ENCODE measurements at places on chromosomes 2 and 18.

DNA sequence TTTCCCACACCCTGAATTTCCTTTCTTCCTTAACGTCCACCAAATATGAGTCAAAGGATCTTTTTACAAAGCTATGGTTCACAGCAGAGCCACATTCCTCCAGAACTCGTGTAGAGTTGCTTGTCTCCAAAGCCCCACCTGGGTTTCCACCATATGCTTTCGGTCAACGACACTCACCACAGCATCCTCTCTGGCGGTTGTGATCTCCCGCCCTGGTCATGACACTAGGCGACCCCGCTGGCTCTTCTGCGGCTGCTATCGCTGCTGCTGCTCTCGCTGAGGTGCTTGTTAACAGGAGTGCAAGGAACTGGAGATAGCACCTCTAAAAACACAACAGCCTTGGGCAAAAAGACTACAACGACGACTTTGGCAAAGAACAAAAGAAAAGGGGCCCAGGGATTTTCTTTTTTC is 340 bp downstream of the SLC40A1 start:
- peak; percentile 40 for DNase-seq

DNA sequence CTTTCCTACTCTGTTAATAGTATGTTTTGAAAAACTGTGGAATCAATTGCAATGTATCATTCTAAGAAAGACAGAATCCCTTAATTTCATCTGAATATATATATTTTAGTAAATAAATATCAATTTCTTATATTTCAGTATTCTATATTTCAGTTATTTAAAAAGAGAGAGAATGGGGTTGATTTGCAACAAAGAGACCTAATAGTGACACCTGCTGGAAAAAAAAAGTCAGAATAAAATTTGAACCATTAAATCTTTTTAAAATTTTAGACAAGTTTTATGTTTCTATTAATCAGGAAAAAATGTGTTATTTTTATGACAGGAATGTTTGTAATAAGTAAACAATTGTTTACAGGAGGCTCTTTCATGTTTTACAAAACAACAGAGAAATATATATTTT is 20.7 kb upstream of the CCNT2 start:
- no peak for DNase-seq

DNA sequence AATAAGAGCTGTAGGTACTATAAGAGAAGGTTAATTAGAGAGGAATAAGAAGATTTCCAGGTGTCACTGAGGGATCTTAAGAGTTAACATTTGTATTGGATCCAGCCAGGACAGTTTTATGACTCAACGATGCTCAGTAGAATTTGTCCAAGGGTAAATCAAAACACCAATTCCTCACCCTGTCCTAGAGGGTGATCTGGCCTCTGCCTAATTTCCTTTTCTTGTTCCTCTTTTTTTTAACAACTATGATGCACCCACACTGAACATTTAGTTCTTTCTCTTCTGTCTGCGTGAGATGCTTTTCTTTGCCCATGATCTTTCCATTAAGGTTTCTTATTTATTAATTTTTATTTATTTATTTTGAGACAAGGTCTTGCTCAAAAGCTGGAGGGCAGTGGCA is 92.0 kb downstream of the PMS1 start:
- DNase-seq, result no peak

DNA sequence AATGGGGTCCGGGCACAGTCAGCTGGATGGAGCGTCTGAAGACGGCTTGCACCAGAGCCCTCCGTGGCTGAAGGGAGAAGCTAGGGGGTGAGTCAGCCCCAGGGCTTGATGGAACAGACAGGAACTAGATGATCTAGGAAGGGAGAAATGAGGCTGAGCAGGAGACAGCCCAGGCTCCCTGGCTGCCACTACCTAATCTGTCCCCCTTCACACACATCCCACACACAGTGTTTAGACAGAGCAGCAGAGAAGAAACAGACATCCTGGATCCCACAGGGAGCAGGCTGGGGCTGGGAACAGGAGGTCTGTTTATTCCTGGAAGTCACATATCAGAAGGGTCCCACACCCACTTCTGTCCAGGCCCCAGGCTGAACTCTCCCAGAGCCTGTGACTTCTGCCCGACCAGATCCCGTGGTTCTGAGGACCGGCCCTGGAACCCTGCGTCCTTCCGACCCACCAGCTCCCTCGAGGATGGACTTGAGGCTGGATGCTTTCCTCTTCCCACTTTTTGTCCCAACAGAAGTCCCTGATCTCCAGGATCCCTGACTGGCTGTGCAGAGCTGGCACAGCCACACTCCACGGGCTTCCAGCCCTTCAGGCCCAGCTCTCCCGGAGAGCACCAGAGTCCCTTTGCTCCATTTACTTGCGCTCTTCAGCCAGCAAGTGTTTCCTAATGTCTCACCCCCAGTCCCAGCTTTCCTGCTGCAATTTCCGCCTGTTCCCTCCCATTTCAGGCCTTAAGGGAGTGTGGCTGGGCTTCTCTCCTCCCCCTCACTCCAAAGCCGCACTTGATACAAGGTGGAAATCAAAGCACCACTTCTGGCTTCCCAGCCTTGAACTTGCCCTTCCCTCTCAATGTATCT is 1.5 kb upstream of the GPBAR1 start:
- no peak for DNase-seq

GRCh38 chr18:23918395-23919032 is 96.0 kb upstream of the TTC39C start:
- DNase-seq, result peak; percentile 91

DNA sequence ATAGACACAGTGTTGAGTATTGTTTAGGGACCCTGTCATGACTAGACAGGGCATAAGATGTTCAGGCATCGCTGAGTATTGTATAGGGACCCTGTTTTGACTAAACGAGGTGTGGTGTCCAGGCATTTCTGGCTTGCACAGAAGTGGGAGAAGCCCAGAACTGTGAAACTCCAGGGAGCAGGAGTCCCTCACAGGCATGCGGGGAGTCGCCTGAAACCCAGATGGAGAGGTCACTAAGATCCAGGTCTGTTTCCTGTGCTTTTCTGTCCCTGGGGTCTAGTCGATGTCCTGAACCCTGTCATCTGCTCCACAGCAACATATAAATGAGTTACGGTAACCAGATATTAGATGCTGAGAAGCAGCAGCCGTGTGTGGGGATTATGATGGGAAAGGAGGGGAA is 469.0 kb upstream of the SALL3 start:
- no peak for DNase-seq

DNA sequence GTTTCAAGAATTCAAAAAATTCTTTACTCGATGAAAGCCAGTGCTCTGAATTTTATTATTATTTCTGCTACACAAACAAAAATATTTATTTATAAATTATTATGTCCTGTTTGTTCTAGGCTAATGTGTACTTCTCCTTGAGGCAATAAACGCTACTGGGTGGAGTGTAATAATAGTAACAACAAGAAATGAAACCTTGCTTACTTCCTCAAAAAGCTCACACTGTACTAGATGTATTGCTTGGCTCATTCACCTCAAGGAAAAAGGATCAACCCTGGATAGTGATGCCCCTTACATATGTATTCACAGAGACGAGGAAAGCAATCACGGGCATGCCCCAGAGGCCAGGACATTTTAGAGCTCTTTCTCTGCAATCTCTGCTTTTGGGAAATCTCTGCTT is 685.6 kb upstream of the NXPH2 start:
- no peak for DNase-seq

- DNase-seq, result no peak
These were observed 24.6 kb downstream of the EML4 start for GRCh38 chr2:42193722-42194187.

DNA sequence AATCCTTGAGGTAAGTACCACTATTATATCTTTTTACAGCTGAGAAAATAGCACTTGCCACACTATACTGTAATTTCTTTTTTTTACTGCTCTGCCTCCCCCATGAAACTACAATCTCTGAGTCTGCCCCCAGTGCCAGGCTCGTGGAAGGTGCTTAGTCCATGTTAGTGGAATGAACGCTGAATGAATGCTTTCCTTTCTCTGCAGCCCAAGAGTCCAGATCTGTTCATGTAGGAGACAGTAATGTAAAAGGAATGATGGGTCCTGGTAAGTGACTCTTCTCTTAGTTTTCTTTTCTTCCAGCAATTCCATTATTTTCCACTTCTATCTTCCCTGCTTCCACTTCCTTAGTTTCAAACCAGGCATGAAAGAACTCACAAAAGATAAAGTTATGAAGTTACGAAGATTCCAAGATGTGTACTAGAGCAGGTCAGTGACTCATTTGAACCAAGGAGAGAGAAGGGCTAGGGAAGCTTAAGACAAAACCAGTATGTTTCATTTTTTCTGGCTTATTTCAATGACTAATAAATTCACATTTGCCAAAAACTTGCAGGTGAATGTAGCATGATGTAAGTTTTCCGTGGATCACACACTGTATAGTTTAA is 46.0 kb downstream of the ARHGEF33 start:
- DNase-seq, result no peak

GRCh38 chr2:7748717-7749415 is 831.7 kb downstream of the RNF144A start:
- DNase-seq, result no peak

DNA sequence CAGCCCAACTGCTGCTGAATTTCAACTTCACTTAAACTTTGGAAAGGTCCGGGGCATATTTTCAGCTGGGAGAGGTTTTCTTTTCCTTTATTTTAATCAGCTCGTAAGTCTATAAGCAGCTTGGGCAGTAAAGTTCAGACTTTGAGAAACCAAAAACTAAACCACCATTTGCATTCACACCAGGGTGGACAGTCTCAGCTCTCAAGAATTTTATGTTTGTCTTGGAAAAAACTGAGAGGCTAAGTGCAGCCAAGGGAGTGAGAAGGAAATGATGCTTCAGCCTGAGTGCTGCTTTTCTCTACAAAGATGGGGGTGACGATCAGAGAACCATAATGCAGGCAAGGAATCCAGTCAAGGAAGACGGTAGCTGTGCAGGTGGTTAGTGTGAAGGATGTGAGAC is 30.2 kb downstream of the MCFD2 start:
- no peak for DNase-seq

GRCh38 chr2:60662781-60663180 is 93.3 kb upstream of the PAPOLG start:
- no peak for DNase-seq

GRCh38 chr2:232512602-232513001 is 7.6 kb upstream of the PRSS56 start:
- DNase-seq, result no peak

GRCh38 chr18:53946594-53946993 is 277.9 kb downstream of the MBD2 start:
- no peak for DNase-seq

DNA sequence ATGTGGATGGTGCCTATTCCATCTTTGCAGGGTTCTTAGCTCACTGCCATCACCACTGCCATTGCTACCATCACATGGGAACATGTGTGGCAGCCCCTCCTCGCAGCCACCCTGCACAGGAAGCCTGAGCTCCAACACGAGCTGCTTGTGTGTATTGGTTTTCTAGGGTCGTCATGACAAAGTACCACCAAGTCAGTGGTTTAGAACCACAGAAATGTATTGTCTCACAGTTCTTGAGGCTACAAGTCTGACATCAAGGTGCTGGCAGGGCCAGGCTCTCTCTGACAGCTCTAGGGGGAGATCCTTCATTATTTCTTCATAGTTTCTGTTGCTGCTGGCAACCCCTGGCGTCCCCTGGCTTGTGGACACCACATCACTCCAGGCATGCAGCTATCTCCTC is 10.3 kb upstream of the IL1R2 start:
- DNase-seq, result no peak

DNA sequence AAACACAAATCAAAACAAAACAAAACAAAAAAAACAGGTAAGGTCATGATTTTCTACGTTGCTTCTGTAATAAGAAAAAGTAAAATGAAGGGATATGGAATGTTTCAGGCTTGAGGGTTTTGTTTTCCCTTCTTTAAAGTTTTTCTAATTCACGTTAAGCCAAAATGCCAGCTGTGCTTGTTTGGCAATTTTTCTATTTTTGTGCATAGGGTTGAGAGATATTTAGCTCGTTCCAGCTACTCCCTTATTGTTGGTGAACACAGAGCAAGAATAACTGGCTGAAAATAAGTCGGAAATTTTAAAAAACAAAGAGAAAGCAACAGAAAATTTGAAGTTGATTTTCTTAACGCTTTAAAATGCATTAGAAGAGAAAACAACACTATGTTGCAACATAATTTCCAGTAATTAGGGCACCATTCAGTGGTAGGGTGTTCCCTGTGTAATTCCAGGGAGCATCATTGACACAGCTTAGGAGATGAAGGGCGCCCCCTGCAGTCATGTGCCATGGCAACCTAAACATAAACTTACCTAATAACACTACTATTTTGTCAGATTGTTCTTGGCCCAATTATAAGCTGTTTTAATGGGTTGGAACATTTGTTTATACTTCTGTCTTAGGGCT is 99.5 kb downstream of the DTNA start:
- DNase-seq, result peak; percentile 32

DNA sequence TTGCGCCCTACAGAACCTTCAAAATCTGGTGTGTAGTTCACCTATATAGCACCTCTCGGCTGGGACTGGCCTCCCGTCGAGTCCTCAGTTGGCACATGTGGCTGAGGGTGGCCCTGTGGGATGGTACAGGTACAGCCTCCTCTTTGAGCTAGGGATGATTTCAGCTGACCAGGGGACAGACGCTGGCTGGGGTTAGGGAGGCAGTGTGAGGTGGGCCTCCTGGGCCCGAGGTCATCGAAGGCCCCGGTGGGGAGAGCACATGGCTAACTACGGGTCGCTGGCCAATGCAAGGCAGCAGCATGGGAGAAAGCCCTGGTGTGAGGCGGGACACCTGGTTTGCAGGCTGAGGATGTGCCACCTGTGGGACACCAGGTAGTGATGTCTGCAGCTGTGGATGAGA is 304.8 kb downstream of the GBX2 start:
- no peak for DNase-seq

DNA sequence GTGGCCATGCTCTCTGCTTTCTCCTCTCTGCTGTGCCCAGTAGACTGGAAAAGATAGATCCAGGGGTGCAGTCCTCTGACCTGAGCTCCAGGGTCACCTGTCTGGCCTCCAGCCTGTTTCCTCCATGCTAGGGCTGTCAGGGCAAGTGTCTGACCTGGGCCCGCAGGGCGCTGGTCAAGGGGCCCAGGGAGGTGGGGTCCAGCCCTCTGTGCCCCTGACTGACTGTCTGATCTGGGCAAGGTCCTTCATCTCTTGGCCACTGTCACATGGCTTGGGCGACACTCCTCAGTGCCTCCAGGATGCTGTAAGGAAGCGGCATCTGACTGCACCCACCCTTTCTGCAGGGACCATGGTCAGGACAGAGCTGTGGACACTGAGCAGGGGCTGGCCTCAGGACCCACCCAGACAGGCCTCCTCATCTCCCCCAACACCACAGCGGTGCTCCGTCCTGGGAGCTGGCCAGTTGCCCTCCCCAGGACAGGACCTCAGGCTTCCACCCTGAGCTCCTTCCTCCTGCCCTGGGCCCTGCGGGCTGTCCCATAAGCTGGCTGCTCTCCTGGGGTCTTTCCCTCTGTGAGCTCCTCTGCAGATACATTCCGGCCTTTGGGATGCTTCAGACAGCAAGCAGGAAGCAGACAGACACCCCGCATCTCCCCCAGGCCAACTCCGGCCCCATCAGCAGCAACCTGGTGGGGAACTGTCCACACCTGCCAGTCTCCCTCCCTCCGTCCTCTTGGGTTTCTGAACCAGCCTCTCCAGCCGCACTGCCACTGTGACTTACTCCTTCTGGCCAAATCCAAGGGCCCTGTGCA is 21.2 kb upstream of the ALPI start:
- no peak for DNase-seq

- no peak for DNase-seq
These were observed 5.3 kb downstream of the GPC1 start for GRCh38 chr2:240440704-240441320.

GRCh38 chr2:102015399-102015798 is 23.6 kb downstream of the IL1R2 start:
- DNase-seq, result no peak
